ENCODE measurements at places on chromosomes 6 and 20.

DNA sequence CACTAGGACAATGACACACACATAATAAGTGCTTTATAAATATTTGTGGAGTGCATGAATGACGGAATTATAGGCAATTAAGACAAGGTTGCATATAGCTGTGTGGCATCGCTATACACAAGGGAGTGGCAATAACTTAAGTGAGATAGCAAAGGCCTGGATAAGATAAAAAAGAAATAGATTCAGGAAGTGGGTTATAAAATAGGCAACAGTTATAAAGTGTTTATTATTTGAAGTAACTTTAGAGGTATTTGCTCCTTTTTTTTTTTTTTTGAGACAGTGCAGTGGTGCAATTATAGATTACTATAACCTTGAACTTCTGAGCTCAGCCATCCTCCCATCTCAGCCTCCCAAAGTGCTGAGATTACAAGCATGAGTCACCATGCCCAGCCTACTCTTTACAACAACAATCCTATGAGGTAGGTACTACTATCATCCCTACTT, 75.9 kb upstream of the LOC128125822 start:
- no peak for DNase-seq

GRCh38 chr20:20755674-20756319, 43.4 kb upstream of the RALGAPA2 start:
- no peak for DNase-seq

GRCh38 chr6:10687582-10687981, 6.8 kb downstream of the C6orf52 start:
- DNase-seq: no peak

DNA sequence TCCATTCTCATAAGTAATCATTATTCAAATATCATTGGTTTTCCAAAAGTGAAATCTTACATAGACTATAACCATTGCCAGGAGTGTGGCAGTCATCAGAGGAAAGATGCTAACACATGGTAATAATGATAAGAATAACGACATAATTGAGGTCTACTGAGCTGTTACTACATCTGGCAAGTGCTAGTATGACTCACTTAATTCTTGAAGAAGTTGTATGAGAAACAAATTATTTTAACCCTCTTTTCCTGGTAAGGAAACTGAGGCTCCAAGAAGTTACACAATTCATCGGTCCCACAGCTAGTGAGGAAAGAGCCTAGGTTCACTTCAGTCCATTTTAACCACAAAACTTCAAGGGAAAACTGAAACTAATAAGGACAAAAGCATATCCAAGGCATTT, 335.6 kb upstream of the BTBD3 start:
- DNase-seq: peak; percentile 38

GRCh38 chr6:4129446-4129845, 5.9 kb downstream of the ECI2 start:
- no peak for DNase-seq

DNA sequence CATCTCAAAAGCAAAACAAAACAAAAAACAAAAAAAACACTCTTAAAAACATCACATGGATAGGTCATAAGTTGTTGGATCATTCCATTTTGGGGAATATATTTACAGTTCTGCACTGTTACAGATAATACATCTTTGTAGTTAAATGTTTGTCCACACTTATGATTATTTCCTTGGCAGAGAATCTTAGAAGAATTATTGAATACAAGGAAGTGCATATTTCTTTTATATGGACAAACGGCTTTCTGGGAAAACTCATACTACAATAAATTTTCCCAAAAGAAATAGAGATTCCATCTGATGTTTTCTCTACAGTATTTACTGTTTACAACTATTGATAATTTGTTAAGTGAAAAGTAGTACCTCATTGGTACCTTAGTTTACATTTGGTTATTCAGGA, 33.8 kb downstream of the GMPR start:
- DNase-seq: no peak

DNA sequence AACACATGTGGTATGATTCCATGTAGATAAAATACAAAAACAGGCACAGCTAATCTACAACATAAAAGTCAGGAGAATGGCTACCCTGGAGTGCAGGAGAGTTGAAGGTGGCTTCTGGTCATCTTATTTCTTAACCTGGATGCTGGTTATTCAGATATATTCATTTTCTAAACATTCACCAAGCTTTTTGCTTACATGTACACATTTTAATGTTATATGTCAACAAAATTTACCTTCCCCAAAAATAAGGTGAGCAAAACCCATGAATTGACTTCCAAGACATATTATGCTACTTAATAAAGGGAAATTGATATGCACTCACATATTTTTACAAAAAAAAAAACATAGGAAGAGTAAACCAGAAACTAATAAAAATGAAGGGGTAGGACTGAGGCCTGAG, 50.6 kb downstream of the B4GALT5 start:
- no peak for DNase-seq

- DNase-seq: no peak
Measured at GRCh38 chr20:47578543-47578942, 76.9 kb downstream of the NCOA3 start.

GRCh38 chr6:92840246-92840930, 579.0 kb downstream of the EPHA7 start:
- no peak for DNase-seq

DNA sequence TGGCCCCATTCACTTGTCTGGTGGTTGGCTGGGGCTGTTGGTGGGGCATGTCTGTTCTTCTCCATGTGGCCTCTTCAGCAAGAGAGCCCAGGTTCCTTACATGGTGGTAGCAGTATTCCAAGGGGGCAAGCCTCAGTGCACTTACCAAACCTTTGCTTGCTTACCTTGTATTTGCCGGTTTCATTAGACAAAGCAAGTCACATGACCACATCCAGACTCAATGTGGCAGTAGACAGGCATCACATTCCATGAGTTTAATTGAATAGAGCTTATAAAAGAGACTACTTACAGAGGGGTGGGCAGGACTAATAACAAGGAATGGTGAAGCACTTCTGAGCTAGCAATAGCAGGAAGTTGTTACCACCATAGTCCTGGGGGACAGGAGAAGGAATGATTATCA, 78.6 kb downstream of the SNAP25 start:
- DNase-seq: no peak

GRCh38 chr20:48335308-48336050, 492.3 kb downstream of the PREX1 start:
- DNase-seq: no peak

DNA sequence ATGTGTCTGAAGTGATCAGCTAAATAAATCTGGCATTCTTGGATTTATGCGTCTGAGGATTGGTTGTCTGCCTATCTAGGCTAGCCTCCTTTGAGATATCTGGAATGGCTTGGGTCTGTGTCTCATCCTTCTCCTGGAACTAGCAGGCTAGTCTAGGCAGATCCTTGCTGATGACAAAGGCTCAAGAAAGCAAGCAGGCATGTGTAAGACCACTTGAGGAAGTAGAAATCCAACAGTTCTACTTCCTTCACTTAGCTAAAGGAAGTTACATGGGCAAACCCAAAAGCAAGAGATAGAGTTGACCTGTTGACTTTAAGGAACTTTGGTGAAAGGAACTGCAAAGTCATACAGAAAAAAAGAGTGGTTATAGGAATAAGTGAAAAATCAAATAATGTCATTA, 672.6 kb downstream of the MAFB start:
- DNase-seq: no peak

DNA sequence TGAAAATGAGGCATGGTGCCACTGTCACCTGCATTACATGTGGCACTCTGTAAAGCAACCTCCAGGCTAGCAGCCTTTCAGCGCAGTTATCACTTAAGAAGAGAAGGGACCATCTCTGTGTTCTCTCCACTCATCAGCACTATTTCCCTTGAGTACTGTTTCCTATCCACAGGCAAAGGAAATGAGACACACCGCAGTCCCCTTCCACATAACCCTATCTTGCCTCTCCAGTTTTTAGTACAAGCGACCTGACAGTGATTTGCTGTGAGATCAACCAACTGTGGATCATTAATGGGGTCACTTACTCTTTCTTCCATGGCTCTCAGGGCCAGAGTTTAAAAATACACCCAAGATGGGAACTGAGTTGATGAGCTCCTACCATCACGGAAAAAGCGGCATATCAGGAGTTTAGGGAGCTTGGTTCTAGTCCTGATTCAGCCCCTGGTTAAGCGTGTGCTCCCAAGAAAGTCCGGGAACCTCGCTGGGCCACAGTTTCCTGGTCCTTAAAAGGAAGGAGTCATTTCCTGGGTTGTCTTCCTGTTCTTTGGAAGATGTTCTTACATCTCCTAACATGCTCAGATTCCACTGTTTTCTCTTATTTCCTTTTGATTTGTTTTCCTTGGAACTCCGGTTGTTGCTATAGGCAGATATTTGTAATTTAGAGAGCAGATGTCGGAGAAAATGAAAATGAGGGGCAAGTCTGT, 27.3 kb downstream of the PRDM1 start:
- no peak for DNase-seq

- no peak for DNase-seq
Measured at GRCh38 chr6:109014606-109015005, 80.0 kb downstream of the SESN1 start.

DNA sequence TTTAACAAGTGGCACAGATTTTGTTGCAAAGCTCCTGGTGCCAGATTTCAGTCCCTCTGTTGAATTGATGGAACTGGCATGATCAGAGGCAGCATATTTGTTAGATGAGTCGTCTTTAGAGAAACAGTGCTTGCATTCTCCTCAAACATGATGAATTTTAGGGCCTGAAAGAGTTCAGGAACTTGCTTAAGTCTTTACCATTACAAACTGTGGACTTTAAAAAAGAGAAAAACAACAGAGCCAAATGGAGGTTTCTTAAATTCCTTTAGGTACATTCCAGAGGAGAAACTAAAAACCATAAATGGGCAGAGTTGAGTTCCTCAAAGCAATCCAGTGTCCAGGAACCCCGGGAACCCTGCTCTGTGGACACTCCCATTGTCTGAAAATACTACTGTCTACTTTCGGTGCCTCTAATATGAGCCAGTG, 2.5 kb downstream of the GTF2H5 start:
- peak; percentile 94 for DNase-seq

DNA sequence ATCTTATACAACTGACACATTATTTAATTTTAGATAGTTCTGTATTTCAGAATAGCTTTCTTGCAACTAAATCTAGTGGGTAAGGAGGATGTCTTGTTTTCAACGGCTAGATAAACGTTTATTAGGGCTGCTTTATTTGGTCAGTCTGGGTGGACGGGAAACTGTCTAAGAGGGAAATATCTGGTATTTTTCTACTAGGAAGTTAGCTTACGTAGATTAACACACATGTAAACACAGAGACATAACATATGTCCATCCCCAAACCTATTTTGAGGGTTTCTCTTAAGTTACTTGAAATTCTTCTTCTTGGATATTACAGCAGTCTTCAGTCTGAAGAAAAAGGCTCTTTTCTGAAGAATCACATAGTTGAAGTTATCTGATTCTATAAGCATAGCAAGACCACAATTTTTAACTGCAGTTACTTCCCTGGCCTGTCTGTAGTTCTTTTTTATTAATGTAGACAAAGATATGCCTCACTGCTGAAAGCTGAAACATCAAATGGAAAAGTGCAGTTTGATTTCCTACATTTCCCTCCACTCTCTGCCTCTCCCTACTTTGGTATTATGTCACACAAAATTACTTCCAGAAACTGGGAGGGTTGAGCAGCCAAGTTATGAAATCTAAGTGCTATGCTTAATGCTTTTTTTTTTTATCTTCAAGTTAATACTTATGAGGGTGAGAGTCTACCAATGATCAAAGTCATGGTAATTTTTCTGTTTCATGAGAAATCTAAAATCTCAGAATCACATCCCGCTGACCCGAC, 37.4 kb downstream of the PLAGL1 start:
- DNase-seq: peak; percentile 35

DNA sequence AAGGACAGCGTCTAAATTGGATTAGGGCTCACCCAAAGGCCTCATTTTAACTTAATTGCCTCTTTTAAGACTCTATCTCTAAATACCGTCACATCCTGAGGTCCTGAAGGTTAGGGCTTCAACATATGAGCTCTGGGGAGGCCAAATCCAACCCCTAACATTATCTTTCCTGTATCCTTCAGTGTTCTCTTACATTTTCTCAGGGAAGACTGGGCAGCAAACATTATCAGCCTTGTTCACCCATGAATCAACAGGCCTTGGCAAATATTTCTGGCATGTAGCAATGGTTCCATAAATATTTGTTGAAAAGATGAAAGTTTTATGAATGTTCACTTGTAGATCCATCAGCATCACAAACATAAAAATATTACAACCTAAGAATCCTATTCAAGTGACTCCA, 24.6 kb upstream of the FOXF2 start:
- no peak for DNase-seq

DNA sequence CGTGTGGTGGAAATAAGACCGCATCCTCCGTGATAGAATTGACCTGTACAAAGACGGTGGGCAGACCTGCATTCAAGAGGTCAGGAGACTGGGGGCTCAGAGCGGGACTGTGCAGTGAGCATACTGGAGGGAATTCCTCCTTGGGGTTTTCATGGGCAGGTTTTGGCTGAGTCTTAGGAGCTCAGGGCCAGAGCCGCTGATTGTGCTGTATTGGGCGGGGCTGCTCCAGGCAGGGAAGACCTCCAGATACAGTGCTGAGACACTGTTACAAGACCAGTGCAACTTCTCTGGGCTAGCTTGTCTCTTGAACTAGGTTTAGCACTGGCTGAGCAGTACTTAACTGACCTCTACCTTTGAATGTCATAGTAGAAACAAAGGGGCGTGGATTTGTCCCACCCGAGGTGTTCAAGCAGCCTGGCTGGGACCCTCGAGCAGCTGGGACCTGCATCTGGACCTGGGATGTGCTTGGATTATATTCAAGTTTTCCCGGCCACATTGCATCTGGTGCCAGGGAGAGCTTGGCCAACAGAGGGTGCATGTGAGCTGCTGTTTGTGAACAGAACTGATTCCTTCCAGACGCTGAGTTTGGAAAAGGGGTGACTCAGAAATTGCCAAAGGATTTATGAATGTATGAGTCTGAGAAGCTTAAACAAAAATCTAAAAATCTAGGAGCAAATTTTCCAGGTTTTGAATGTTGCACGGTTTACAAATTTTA, 33.4 kb upstream of the SLC22A1 start:
- DNase-seq: peak; percentile 91

DNA sequence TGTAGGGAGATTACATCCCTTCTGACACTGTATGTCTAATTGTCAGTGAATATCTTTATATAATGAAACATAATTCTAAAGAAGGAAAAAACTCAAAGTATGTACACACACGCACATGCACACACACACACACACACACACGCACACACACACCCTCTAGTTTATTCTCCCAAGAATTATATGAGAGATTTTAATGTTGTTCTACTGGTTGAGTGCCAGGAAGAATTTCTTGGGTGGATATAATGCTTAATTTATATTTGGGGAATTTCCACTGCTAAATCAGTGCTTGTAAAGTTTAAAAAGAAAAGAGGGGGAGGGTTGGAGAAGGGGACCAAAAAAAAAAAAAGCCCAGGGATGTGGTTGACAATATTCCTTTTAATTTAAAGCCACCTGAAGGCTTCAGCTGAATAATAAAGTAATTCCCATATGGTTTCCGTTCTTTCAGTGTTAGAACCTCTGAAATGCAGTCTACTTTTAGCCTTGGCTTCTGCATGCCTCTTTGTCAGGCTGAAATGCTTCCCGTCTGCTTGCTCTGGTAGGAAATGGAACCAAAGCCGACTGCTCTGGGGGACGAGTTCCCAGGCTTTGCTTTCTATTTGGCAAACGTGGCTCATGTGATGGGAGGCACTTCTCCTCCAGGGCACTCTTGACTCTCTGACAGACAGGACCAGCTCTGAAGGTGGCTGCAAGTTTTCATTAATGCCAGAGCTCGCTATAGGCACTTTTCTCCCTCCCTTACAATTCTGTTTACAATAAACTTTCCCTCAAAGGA, 225.4 kb downstream of the PRL start:
- peak; percentile 67 for DNase-seq

All from fibroblast of upper back skin (primary cell).